Fibroblast of the aortic adventitia (primary cell): ENCODE measurements at places on chromosomes 6 and 20. TPM values are rescaled to one million over a fixed set of nuclear protein-coding genes. Genes with fewer than 3 reads are reported as not detected.

The SRMS gene
- not detected in 2 replicates for total RNA-seq

The SLC13A3 gene
- 3.0 and 4.2 TPM in 2 replicates for total RNA-seq

The CTAGE9 gene
- total RNA-seq = not detected in 2 replicates

The MMP24 gene
- total RNA-seq = 0.16 and 0.81 TPM in 2 replicates

The ANKRD60 gene
- not detected in 2 replicates for total RNA-seq

The IRF4 gene
- total RNA-seq = 2.3 TPM in 1 of 2 replicates, not detected in the other

The NAPB gene
- 7.4 and 13.6 TPM in 2 replicates for total RNA-seq

The CNBD2 gene
- 2.2 and 4.5 TPM in 2 replicates for total RNA-seq

The HLA-DQB2 gene
- total RNA-seq = not detected in 2 replicates

The AURKA gene
- 2.1 and 29.1 TPM in 2 replicates for total RNA-seq
